ENCODE measurements at places on chromosomes 16 and 17.

DNA sequence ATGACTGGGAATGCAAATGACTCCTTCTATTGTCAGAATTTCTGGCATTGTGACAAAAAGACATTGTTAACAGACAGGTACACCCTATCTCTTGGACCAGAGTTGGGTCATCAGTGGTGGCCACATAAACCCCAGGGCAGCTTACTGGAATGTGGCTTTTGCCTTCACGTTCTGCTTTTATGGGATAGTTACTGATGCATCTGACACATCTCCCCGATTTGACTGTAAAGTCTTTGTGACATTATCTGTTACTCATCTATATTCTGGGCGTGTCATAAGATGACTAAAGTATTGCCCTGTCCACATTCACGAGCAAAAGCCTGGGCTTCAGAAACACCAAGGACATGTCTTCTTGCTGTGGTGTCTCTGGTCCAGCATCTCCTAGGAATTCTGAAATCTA lies 18.7 kb upstream of the AQP8 start:
- DNase-seq: no peak

- no peak for DNase-seq
These were observed 282.6 kb downstream of the CBLN1 start for GRCh38 chr16:48999044-48999443.

GRCh38 chr16:1430214-1430758 lies 592 bp upstream of the PERCC1 start:
- DNase-seq: no peak

- DNase-seq: no peak
These were observed 19.9 kb upstream of the JPH3 start for GRCh38 chr16:87582216-87582965.

- no peak for DNase-seq
These were observed 191.0 kb downstream of the IRF8 start for GRCh38 chr16:86089991-86090390.

GRCh38 chr17:12574525-12574924 lies 91.2 kb upstream of the MYOCD start:
- no peak for DNase-seq

DNA sequence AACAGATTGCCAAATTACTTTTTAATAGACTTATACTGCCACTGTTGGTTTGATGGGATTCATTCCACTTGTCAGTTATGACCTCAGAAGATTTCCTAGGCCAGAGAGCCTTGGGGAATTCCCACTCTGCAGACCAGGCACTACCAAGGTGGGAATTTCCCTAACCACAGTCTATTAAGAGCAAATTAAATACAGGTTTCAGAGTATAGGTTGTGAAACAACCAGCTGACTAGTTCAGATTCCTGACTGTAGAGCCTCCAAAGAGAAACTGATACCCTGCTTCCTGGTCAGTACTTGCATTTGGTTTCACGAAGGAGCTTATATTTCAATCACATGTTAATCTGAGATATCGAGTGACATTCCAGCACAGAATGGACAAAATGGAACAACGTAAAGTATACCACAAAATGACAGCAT lies 186.5 kb downstream of the STX8 start:
- no peak for DNase-seq

DNA sequence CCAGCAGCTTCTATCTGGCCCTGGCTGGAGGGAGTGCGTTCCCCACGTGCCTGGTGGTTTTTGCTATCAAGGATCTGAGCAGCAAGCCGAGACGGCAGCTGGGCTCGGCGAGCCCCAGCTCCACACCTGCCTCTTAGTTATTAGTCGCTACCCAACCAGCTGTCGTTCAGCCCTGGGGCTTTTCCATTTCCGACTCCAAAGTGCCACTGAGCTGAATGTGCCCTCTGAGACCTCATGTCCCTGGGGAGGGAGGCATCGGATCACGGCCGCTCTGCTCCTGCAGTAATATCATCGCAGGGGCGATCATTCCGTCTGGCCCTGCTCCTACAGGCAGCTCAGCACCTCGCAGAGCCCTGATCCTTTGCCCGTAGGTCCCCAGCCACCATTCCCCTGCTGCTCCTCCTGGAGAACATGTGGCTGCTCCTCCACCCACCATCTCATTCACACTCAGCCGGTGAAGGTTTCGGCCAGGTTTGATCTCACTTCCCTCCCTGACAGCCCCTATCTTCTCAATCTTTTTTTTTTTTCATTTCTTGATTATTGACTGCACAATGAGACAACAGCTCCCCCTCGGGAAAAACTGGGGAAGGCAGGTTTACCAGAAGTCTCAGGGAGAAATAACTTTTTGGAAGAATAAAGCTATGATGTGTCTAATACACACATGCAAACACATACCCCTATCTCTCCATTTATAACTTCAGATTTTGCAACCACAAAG lies 86.7 kb downstream of the ZFHX3 start:
- DNase-seq: no peak

DNA sequence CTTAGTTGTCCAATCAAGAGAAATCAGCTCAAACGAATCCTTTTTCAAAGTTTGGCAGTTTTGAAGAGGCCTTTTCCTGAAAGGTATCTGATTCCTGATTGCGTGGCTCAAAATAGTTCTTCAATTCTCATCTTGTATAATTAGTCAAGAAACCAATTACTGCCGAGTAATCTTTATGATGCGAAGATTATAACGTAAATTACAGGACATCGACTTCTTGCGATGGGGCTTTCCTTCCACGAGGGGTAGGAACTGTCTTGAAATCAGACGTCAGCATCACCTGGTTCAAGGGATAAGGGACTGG lies 644 bp upstream of the ARL2BP start:
- no peak for DNase-seq

GRCh38 chr16:70720425-70721201 lies 34.8 kb upstream of the MTSS2 start:
- no peak for DNase-seq

DNA sequence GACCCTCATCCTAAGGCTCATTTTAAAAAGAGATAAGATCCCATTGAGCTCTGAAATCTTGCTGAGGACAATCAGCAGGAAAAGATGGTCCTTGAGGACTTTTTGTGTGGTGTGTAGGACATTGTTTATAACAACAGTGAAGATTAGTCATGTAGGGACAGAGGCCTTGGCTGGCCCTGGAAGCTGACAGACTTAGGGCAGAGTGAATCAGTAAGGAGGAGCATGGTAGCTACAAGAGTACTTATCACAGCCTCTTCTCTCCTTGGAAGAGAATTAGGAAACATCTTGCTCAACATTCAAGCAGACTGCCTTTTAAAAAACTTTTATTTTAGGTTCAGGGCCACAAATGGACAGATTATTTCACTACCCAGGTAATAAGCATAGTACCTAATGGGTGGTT lies 665.9 kb upstream of the SALL1 start:
- no peak for DNase-seq

GRCh38 chr16:10987361-10988163 lies 43.2 kb downstream of the CLEC16A start:
- no peak for DNase-seq

DNA sequence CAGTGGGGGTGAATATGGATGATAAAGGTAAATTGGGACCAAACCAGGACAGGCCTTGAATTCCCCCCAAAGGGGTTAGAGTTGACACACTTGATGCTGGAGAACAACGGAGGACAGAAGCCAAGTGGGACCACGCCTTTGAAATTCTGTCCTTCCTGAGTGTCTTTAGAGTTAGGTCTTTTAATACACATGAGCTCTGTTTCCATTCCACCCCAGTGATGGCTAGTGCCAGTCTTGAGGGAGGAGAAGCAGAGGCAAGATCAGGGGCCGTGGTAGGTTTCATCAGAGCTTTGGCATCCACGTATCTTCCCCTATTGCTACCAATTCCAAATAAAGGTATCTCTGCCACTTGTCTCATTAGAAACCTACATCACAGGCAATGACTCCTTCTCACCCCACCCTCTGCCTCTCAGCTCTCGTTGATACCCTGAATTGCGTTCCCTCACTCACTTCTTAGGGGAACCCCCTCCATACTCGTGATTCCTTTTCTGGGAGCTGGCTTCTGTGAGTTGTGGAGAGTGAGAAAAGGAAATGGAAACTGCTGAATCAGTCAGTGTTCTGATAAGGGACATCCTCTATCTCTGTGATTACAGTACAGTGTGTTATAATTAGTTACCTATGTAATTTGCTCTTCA lies 2.4 kb upstream of the CCL3L1 start:
- peak; percentile 39 for DNase-seq

GRCh38 chr17:51703361-51704341 lies 443.3 kb downstream of the UTP18 start:
- no peak for DNase-seq

DNA sequence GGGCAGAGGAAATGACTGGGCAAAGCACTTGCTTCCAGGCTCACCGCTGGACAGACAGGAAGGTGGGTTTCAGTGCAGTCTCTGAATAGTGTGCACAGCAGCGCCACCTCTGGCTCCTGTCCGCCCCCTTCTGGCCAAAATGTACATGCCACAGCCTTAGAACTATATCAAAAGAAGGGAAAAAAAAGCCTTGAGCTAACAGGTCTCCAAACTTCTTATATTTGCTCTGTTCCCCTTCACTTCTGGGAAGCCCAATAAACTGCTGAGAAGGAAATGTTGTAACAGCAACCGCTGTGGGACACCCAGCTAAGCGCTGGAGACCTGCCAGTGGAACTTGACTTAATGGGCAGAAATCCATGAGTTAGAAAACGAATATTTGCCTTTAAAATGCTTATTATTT lies 17.5 kb downstream of the COG7 start:
- peak; percentile 89 for DNase-seq

GRCh38 chr17:40799859-40800258 lies at the start of gene KRT28:
Gene KRT28 (minus strand): TSS chr17:40799959. CDS start chr17:40799893, 66 bp downstream.
- no peak for DNase-seq

- DNase-seq: no peak
These were observed 12.0 kb downstream of the HS3ST6 start for GRCh38 chr16:1906055-1906845.

- no peak for DNase-seq
These were observed 303.8 kb downstream of the HS3ST3B1 start for GRCh38 chr17:14604591-14605266.

GRCh38 chr16:11211977-11212797 lies 43.8 kb downstream of the SOCS1 start:
- no peak for DNase-seq

- DNase-seq: no peak
These were observed 10.3 kb downstream of the MRPS23 start for GRCh38 chr17:57839571-57839923.

DNA sequence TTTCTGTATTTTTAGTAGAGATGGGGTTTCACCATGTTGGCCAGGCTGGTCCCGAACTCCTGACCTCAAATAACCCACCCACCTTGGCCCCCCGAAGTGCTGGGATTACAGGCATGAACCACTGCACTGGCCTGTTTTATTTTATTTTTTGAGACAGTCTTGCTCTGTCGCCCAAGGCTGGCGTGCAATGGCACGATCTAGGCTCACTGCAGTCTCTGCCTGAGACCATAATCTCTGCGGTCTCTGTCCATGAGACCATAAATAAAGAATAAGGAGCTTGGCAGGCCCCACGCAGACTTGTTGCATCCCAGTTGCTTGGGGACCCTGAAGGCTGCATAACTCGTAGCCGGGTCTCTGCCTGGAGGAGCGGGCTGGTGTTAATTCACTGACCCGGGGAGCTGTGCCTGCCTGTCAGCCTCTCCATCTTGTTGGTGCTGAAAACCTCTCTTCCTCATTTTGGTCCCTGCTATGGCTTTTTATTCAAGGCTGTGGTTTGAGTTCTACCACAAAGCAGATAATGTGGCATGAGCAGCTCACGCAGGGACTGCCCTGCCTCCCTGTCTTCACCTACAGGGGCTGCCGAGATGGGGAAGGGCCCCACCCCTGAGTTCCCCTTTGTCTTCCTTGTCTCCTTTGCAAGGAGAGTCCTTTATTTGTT lies 82.1 kb downstream of the MSI2 start:
- DNase-seq: peak; percentile 68

- no peak for DNase-seq
These were observed 139.0 kb upstream of the TNRC6C start for GRCh38 chr17:77819497-77819896.

GRCh38 chr17:81309140-81309858 lies 14.2 kb upstream of the SLC38A10 start:
- peak; percentile 68 for DNase-seq

GRCh38 chr17:47847341-47848197 lies 3.4 kb downstream of the SP6 start:
- no peak for DNase-seq

- DNase-seq: no peak
These were observed 11.8 kb downstream of the DNAJA2 start for GRCh38 chr16:46961373-46962353.

DNA sequence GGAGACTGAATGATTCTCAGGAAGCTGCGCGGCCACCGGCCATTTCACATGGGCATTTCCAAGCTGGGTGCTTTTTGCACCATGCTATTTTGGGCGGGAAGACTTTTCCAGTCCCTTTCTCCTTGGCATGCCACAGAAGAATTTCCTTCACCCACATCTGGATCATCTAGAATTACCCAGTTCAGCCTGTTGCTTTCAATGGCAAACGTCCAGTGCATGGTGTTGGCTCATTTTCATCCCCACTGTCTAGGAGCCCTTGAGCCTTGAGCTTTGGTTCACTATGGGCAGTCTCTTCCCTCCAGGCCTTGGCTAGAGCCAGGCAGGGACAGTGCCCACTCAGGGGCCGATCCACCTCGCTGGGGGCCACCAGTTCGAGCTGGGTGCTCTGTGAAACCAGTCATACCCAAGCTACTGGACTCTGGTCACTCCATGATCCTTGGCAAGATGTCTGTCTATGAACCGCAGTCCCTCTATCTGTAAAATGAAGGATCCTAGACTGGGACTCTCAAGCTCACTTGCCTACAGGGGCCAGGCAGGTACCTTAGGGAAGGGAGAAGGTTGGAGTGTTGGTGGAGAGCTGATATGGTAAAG lies 71.1 kb downstream of the CYLD start:
- no peak for DNase-seq

- no peak for DNase-seq
These were observed 3.4 kb downstream of the SPNS1 start for GRCh38 chr16:28977703-28978662.

- DNase-seq: no peak
These were observed 17.6 kb upstream of the FZD2 start for GRCh38 chr17:44539673-44540072.

- DNase-seq: no peak
These were observed 28.2 kb downstream of the CRAMP1 start for GRCh38 chr16:1640261-1640941.

DNA sequence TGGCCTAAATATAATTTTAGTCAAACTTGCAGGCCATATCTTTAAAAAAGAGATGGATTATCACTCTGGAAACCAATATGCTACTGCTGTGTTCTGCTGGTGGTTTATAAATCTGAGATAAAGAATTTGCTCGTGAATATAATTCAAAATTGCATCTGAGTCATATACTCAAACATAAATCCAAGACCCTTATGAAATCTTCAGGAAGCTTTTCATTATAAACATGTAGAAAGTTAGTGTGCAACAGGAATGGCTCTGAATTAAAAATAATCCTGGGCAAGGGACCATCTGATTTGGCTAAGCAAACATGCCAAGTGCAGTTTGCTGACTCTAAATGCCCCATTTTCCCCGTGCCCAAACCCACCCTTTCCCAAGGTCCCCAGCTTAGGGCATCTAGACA lies 57.3 kb downstream of the TEX2 start:
- no peak for DNase-seq

DNA sequence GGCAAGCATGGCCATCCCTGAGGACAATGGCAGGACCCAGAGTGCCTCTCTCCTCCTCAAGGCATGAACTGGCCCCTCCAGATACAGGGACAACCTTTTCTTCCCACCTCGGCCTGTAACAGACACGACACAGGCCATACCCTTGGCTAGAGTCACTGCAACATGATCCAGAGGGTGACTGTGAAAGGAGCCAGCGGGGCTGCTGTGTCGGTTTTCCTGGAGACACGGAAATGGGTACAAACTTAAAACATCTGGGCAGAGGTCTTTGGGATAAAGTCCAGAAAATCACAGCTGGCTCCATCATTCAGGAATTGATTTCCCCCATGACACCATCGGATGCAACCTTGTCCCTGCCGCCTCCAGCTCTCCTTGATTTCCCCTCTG lies 5.3 kb downstream of the CEP295NL start:
- no peak for DNase-seq

Data from Karpas-422 (cell line).